ENCODE measurements at places on chromosomes 11 and 22.
A peak's percentile ranks its signal among the peaks of the same experiment; 100 is the strongest.

- no peak for DNase-seq
Measured at GRCh38 chr11:115572551-115572950, 68.3 kb upstream of the CADM1 start.

DNA sequence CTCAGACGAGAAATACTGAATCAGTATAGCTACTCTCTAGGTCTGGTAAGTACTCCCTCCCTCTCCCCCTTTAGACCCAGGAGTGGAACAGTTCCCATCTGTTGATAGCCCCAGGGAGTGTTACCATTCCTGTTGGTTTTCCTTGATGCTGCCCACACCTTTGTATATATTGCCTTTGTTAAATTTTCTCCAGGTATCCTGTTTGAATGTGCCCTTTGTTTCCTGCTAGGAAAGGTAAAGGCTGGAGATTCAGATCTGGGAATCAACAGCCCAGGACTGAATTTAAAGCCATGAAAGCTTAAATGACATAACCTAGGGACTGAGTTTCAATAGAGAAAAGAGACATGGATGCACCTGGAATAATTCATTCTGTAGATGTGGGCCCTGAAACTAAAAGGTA lies 68.3 kb downstream of the CCDC83 start:
- DNase-seq: no peak

- no peak for DNase-seq
Measured at GRCh38 chr11:71843858-71844257, 10.9 kb downstream of the DEFB108B start.

GRCh38 chr11:72475381-72475780 lies 41.0 kb upstream of the CLPB start:
- DNase-seq: no peak

GRCh38 chr11:122578171-122578825 lies 77.2 kb upstream of the UBASH3B start:
- DNase-seq: no peak

- DNase-seq: peak; percentile 48
Measured at GRCh38 chr11:87871056-87871455, 304.2 kb downstream of the RAB38 start.

DNA sequence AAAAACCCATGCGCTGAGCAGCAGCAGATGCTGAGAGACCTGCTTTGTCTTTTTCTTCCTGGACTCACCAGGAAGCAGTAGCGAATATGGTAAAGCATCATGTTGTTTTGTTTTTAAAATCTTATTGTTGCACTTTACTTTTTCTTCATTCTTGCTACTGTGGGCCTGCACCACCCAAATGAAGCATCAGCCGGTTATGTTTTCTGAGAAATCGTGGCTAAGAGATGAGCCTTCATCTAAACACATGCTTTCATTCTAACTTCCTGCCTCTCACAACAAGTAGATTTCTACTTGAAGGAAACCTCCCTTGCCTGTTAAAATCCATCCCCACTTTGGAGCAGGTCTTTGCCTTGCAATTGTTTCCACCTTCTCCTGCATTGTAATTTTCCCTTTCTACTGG lies 1025.9 kb downstream of the NTM start:
- DNase-seq: no peak

DNA sequence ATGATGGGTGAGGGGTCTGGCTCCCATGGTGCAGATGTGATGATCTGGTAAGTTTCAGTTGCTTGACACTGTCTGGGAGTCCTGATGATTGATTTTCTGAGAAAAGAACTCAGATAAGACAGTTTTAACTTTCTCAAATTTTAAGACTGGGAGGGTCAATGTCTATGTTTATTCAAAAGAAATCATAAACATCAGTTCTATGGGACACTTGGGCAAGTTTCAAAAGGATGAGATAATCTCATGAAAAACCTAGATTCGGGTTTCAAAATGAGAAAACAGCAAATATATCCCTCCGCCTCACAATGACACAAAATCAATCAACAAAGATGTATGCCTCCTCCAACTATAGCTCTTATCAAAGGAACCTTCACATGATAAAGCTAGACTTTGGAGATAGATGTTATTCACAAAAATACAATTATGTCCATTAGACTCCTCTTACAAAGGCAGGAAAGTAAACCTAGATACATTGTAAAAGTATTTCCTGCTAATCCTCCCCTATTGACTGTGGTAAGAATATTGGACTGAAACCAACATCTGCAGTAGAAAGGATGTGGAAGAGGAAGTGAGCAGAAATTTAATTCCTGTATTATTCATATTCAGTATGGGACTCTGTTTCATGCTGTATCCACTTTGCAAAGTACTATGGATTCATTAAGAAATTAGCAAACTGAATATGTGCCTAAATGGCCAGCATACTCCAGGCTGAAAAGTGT lies 21.6 kb downstream of the SVIP start:
- DNase-seq: no peak

GRCh38 chr11:113334183-113334582 lies 19.8 kb downstream of the TTC12 start:
- DNase-seq: no peak

DNA sequence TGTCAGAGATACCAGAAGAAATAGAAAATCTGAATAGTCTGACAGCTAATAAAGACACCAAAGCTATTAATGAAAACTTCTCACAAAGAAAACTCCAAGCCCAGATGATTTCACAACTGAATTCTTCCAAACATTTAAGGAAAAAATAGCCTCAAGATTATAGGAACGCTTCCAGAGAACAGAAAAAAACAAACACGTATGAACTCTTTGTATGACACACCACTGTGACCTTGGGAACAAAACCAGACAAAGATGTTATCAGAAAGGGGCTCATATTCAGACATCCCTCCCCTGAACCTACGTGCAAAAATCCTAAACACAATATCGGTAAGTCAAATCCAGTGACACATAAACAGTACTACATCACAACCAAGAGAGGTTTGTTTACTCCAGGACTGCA lies 23.5 kb downstream of the CERK start:
- no peak for DNase-seq

DNA sequence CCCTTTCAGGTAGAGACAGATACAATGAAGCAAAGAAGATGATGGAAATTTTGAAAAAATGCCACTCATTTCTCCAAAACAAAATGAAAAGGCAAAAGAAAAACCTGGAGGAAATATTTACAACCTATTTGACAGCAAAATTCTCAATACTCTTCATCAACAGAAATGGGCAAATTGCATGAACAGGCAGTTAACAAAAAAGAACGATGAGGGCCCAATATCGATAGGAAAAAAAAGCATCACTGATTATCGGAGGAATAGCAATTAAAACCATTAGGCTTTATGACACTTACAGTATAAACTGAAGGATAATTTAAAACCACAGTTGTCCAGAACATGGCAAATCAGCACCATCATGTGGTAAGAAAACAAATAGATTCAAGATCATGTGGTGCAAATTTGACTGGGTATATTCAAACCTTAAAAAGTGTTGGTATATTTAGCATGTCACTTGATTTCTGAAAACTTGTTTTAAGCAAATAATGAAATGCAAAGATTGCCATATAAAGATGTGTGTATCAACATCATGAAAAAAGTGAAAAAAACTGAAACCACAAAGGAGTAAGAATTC lies 222.9 kb downstream of the BRD1 start:
- DNase-seq: no peak

DNA sequence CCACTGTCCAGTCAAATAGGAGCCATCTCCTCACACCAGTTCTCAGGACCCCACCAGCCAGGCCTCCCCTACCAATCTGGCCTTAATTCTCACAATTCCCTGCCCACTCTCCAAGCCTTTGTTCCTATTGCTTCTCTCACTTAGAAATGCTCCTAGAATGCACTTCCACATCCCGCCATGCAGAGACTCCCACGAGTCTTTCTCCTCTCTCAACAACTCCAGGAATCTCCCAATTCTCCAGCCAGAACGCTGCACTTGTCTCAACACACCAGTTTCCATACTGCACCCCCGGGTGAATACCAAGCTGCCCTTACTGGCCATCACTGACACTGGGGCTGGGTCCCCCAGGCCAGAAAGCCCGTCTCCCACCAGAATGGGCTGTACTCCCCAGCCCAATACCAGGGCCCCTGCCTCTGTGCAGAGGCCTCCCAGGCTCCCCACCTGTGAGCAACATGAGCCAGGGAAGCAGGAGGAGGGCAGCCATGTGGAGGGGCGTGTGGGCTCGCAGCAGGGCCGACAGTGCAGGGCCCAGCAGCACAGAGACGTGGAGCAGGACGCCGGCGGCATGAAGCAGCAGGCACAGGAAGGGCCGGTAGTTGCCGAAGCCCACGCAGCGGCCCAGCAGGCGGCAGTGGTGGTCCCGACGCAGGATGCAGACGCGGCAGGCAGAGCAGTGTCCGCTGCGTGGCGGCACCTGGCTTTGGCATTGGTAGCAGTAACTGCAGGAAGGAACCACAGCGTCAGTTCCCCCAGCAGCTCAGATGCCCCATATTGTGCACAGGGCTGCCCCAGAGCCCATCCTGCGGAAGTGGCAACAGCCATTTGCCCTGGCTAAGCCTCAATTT lies 2.4 kb downstream of the ZDHHC24 start:
- no peak for DNase-seq

DNA sequence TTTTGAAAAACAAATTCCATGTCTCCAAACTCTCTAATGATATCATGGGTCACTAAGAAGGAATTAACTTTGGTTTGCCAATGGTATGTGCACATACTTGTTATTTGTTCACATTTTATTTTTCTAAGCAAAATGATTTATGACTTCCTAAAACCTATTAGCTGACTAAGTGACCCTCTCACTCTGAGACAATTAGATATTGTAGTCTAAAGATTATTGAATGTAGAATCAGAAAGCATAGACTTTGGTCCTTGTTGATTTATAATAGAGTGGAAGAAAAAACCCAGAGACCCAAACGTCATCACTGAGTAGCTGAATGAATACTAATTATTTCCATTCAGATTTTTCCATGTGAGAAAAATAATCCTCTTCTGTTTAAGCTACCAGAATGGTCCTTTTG lies 243.5 kb upstream of the ANO3 start:
- DNase-seq: no peak

- DNase-seq: no peak
Measured at GRCh38 chr22:44666207-44666585, 35.8 kb upstream of the PRR5 start.

GRCh38 chr11:126607374-126607773 lies 251.9 kb downstream of the ST3GAL4 start:
- peak; percentile 11 for DNase-seq

GRCh38 chr11:32297611-32298011 lies 137.7 kb downstream of the WT1 start:
- peak; percentile 94 for DNase-seq

- no peak for DNase-seq
Measured at GRCh38 chr11:31955838-31956237, 135.0 kb upstream of the RCN1 start.

DNA sequence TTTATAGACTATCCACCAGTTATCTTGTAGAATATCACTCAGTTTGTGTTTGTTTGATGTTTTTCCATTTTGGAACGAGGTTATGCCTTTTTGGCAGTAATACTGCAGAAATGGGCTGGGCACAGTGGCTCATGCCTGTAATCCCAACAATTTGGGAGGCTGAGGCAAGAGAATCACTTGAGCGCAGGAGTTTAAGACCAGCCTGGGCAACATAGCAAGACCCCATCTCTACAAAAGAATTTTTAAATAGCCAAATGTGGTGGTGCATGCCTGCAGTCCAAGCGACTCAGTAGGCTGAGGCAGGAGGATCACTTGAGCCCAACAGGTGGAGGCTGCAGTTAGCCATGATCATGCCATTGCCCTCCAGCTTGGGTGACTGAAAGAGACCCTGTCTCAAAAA lies 22.8 kb upstream of the B4GALNT4 start:
- DNase-seq: no peak

DNA sequence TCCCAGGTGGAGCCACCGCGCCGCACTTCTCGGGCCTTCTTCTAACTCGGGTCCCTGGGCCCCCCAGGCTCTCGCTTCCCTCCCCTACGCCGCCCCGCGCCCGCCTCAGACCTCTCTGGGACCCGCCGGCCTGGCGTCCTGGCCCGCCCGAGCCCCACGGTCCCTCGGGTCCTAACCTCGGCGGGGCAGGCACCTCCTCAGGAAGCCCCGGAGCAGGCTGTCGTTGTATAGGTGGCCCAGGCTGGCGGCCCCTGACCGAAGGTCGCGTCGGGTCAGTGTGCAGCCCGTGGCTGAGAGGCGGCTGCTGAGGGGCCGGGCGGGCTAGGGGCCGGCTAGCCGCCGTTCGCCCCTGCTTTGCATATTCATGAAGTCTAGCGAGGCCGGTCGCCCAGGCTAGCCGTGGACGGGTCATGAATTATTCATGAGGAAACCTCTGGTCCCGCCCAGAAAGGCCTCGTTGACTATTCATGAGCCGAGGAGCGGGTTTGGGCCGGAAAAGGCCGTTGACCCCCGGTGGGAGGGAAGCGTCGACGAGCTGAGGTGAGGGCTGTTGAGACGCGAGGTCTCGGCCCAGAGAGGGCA lies at the start of gene HORMAD2:
TSS of gene HORMAD2 (plus strand) at position 513 of the 582 bp plus-strand sequence. CDS start 13,489 bp downstream, outside the sequence.
- no peak for DNase-seq

DNA sequence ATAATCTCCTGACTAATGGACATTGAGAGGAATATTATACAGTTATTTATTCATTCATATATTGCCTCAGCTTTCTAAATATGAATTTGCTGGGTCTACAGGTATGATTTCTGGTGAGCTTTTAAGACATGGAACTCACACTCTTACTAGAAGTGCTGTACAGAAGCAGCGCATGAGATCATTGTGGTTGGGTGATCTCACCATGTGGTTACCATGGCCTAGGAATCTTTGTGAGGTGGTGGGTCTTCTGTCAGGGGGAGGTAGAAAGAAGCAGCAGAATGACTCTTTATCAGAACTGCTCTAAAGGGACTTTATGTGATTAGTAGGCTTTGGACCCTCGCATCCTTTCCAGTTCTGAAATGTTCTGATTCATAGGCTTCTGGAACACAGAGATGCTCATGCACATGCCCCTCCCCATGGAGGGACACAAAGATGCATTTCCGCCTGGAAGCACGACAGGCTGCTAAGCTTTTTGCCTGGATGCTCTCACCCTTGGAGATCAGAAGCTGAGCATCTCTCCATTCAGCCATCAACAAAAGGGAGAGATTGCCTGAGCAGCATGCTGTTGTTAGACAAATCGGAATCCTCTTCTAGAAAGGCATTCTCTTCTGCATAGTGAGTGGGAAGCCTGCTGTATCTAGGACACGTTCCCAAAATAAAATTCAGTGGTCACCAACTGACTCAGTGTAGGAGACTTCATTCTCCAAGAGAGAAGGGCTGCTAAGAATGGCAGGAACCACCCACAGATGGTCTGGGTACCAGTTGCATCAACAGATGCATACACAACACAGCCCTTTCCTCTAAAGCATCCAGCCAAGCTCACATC lies 51.3 kb downstream of the KIRREL3 start:
- DNase-seq: no peak

All from NCI-H1694 (cell line).